ENCODE measurements at places on chromosomes 7 and 10. TPM values are rescaled to one million over a fixed set of nuclear protein-coding genes. Genes with fewer than 3 reads are reported as not detected.
A peak's percentile ranks its signal among the peaks of the same experiment; 100 is the strongest.

GRCh38 chr7:125061776-125062397, 132.3 kb upstream of the POT1 start:
- DNase-seq = no peak

- DNase-seq = no peak
Measured at GRCh38 chr7:64541438-64542359, 21.2 kb downstream of the ZNF680 start.

DNA sequence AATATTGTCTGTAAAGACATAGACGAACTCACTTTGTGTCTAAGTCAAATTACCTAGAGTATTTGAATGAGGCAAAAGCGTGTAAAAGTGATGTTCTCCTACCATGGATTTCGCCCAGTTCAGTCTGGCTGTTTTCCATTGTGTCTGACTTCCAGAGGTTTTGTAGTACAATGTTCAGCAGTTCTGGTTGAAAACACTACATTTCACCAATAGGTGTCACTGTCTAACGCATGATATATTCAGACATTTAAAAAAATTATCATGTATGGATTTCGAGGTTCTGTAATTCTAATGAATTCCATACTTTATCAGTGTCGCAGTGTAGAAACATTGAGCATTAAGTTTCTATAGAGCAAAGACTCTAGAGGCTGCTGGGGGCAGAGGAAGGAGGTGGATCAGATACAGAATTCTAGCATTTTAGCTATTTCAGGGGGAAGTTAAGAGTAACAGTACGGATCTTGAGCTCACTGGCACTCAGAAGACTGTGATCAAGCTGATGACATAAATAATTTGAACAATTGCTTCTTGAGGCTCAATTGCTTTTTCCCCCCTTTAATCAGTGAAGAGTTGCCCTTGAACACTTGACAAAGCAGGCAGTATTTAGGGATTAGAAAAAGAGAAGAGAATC, 196.9 kb upstream of the RHOBTB1 start:
- DNase-seq = peak; percentile 63

DNA sequence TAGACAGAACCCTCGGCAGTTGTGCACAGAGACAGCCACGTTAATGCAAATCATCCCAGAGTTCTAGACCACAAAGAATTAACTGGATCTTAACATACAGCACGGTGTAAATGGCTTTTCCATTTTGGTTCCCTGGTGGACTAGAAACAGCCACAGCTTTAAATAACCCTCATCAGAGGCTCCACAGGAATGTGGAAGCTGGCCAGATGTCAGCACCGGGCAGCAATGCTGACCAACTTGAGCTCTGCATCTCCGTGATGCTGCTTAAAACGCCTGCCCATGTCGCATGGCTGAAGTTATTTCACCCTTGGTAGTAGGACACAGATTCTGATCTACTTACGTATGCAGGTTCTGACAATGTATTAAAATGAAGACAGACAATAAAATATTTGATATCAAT, 24.5 kb downstream of the RSU1 start:
- no peak for DNase-seq

DNA sequence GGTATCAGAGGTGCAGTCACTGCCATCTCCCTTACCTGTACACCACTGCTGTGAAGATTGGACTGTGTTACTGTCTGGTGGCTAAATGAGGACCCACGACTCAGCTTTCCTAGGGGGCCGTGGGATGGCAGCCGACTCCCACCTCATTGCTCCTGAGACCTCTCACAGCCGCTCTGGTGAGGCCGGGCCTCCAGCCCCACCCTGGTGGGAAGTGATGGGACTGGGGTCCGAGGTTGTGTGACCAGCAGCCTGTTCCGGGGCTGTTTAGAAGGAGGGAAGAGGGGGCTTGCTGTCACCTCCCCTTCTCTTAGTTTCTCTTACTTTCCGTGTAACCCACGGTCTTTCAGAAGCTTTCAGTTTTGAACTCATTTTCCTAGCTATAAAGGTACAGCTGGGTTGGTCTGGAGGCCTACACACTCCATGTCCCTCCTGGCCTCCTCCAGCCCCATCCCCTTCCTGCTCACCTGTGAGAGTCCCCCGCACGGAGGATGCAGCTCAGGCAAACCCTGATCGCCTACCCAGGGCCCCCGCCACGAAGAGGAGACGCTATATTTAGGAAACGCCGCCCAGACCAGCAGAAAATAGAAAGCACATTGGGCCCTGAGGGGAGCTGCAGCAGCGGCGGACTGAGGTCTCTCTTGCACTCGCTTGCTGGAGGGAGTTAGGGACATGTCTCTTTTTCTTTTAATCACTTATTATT, 4.6 kb downstream of the EMX2 start:
- no peak for DNase-seq

DNA sequence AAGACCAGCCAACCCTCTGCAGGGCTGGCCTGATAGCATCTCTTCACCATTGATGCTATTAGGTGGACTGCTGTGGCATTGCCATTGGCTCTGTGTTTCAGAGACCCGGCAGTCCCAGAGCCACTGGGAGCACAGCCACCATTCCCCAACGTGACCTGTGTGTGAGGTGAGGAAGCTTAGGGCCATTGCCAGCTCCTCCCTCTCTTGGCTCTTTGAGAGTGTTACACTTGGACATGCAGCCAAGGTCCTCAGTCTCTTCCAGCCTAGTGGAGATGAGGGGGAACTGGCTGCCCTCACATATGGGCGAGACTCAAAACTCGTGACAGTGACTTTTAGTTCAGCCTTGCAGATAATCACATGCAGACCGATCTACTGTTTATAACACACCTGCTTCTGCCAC, 39.3 kb upstream of the HMX3 start:
- no peak for DNase-seq

DNA sequence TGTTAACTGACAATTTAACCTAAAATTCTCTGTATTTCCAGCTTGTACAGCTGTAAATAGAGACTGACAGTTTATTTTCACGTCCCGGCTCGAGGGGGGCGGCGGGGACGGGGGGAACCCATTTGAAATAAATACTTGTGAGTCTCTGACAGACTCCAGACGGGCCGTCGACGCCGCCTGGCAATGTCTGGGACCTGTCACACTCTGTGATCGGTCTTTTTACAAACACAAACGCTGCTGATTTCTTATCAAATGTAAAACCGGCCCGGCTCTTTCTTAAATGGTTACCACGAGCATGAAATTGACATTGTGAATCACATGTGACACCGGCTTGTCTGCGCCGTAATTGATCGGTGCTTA, 57.0 kb downstream of the UNCX start:
- DNase-seq = no peak

DNA sequence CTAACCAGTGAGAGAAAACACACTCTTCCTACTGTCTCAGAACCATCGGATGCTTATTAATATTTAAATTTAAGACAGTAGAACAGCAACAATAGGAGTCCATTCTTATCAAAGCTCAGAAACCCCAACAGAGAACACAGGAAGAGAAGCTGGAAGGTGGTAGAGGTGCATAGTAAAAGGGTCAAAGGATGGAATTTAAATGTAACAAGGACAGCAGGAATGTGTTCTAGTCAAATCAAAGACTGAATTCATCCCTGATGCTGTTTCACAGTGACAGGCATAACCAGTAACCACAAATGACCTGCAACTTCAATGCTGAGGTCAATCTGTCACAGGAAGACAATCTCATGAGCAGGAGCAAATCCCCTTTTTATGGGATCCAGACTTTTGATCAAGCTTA, 1259.7 kb downstream of the XPNPEP1 start:
- no peak for DNase-seq

DNA sequence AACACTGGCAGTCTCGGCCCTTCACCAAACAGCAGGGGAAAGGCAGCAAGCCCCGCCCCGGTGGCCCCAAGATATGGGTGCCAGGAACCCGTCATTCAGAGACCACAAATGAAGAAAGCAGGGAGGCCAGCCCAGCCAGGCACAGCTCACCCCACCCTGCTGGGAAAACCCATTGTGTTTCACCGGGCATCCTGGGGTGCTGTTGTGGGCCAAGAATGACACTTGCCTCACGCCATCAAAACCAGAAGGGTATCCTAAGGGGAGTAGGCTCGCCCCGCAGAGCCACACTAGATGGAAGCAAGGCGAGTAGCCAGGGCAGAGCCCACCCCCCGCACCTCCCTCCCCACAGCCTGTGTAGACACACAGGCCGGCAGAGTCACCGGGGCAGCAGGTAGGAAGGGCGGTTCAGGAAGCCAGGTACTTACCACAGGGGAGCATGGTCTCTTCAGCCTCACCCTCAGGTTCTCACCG, 72.5 kb upstream of the KCNMA1 start:
- peak; percentile 11 for DNase-seq

The LFNG gene
- total RNA-seq = 208 TPM

DNA sequence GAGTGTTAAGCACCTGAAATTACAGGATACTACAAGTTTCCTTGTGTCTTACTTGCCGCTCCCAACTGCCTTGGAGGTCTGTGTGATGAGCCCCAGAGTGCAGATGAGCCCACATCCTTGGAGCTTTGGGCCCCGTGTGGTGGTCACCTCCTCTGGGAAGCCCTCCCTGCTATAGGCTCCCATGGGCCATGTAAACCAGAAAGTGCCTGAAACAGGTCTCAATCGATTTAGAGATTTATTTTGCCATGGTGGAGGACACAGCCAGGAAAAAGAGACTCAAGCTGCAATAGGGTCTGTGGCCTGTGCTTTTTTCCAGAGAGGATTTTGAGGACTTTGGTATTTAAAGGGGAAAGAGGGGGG, 89.4 kb upstream of the KCTD7 start:
- no peak for DNase-seq

- DNase-seq = no peak
Measured at GRCh38 chr10:34286136-34286739, 528.9 kb downstream of the PARD3 start.

DNA sequence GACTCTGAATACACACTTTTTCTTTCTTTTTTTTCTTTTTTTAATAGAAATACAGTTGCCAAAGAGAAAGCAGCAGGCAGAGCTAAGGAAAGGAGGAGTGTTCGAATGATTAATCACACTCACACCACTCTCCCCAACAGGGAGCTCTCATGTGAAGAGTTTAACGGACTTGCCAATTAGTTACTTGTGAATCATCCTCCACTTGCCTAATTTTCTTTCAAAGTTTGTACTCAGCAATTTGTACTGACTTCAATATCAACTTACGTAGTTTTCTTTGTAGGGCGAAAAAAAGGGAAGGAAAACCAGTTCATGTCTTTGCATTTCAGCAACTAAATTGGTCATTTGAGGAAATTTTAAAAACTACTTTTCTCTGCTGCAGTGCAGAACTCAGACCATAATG, 109.2 kb downstream of the PIP4K2A start:
- peak; percentile 79 for DNase-seq

The PRSS2 gene
- total RNA-seq = not detected

GRCh38 chr7:111103678-111104274, 12.8 kb downstream of the LRRN3 start:
- peak; percentile 28 for DNase-seq

GRCh38 chr7:4460597-4460996, 221.5 kb upstream of the FOXK1 start:
- no peak for DNase-seq

DNA sequence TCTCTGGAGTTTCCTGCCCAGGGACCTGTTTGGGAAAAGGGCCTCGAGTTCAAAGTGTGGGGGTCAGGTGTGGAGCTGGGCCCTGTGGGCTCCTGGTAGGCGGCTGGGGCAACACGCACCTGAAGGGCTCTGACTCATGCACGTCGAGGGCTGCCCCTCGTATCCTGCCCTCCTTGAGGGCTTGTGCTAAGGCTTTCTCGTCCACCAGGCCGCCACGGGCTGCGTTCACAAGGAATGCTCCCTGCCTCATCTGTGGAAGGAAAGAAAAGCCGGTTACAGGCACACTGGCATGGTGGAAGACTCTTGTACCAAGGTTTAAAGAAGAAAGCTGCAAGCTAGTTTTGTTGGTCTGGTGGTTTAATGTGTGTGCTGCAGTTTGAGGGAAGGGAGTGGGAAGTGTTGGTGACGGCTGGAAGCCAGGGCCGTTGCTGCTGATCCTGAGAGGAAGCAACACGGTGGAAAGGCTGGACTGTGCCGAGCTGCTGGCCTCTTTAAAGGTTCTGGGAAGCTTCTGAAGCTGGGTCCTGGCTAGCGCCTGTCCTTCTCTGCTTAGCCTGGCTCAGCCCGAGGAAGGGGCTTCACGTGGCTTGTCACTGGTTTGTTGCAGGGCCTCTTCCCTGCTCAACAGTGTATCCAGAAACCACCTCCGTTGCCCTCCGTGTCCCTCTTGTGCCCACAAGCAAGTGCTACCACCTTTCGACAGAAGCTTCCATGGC, 52.0 kb downstream of the ZRANB1 start:
- no peak for DNase-seq

The PTN gene
- not detected for total RNA-seq

The AIFM2 gene
- total RNA-seq = 8.1 TPM

The PRPS1L1 gene
- not detected for total RNA-seq

The CLCN1 gene
- not detected for total RNA-seq

- DNase-seq = peak; percentile 38
Measured at GRCh38 chr7:155001756-155002410, 1.0 kb downstream of the PAXIP1 start.

- no peak for DNase-seq
Measured at GRCh38 chr7:158558816-158559215, 28.8 kb downstream of the PTPRN2 start.

DNA sequence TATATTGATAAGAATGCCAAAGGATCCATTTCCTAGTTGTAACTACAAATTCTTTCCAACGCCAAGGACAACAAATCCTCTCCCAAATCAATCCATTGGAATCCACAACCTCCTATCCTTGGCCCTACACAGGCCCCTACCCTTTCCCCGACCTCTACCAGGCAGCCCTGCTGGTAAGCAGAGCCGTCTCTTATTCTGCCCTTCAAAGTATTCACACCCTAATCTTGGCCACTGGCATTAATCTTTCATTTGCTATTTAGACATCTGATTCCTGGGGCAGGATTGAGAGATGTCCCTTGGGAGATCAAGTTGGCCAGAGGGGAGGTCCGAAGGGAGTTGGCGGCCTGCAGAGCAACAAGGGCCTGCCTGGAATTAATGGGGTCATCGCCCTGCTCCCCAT, 161.4 kb downstream of the PLXNA4 start:
- DNase-seq = no peak

DNA sequence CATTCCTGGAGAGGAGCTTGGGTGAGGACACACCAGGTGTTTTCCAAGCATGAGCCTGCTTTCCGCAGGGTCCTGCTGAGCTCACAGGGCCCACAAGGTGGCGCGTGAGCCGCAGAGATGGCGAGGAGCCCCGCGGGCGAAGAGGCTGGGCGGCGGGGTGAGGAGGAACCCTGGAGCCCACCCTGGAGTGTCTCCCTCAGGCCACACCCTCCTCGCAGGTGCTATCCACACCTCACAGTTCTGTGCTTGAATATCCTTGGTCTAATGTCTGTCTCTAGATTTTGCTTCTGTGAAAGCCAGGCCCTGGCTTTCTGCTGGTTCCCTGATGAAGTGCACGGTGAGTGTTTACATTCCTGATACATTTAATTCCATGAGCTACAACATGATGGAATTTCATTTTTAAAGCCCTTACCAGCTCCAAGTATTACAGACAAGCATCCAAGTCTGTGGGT, 433.6 kb downstream of the ACTR3B start:
- DNase-seq = no peak

The PLCE1 gene
- total RNA-seq = not detected

- no peak for DNase-seq
Measured at GRCh38 chr7:38373155-38373554, 99.7 kb upstream of the TARP start.

The MRM2 gene
- 30.7 TPM for total RNA-seq
